ENCODE measurements at places on chromosomes 12 and 14.

DNA sequence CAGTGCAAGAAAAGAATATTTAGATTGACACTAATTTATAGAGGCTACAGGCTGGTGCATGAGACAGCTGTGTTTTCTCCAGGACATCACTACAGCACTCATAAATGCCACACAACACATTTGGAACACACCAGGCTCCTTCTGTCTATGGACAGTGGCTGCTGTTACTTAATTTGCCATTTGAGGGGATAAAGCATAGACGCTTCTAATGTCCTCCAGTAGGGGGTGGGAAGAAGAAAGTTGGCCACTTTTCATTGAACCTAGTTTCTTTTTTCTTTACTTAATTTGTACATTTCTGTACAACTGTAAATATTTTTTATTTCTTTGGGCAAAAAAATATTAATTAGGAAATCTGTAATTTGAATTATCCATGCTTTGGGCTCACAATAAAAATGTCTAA, 12.4 kb upstream of the RTN1 start:
- no peak for DNase-seq

DNA sequence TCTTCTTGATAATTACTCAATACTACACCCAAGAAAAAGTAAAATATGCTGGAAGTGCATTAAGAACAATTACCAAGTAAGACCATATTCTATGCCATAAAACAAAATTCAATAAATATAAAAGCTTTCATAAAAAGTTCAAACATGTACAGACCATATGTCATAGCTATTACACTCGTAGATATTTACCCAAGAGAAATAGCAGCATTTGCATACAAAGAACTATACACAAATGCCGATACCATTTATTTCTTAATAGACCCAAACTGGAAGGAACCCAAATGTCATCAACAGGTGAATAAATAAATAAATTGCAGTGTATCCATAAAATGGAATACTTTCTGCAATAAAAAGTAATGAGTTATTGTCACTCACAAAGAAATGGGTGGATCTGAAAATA, 78.3 kb upstream of the SLC16A7 start:
- no peak for DNase-seq

- no peak for DNase-seq
These were observed at the start of gene FERMT2 for GRCh38 chr14:52950898-52951680. Gene FERMT2, minus strand, starts transcription at chr14:52951050. Its CDS starts 482 bp downstream, at chr14:52950568.

- DNase-seq, result no peak
These were observed 54.5 kb downstream of the ATP2A2 start for GRCh38 chr12:110335481-110336045.
